Naive thymus-derived CD8-positive, alpha-beta T cell (primary cell): ENCODE measurements at places on chromosomes 1 and 21.

DNA sequence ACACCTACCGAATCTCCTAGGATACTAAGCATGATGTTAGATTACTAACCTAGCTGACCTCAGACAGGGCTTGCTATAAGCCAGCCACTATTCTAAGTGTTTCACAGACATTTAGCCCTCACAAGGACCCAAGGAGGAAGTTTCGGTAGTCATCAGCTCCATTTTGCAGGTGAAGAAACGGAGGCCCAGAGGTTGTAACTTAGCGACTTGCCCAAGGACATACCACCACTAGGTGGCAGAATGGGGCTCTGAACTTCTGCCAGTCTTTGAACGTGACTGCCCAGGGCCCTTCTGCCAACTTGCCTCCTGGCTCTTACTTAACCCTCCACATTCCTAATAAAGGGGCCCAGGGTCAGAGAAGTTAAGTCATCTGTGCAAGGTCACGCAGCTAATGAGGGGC is 283.5 kb downstream of the C1orf94 start:
- DNase-seq = peak; percentile 13

DNA sequence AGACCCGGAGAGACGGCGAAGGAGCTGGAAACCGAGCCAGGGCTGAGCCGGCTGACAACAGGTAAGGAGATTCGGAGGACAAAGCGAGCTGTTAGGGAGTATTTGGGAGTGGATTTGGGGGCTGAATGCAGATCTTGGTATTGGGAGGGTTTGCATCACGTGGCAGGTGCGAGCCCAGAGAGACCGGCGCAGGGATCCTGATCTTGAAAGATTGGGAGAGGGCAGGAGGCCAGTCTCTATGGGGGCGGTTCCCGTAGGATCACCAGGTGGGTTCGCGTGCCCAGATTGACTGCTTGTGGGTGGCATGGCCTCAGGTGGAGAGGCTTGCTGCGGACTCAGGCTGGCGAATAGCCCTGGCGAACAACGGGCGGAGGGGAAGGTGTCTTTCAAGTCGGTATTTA is 204 bp downstream of the CIART start:
- no peak for DNase-seq

DNA sequence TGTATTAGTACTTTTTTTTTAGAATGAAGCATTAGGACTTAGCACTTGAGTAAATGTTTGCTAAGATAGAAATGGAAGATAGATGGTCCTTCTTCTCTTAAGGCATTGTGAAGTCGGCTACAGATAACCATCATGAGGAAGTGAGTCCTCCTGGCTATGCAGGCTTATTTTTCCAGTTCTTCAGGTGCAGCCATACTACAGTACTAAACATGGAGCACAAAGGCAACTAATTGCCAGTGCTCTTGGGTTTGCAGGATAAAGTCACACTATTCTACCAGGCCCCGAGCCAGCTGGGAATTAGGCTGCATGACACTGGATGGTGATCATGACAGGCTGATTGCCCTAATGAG is 197.3 kb upstream of the SGIP1 start:
- no peak for DNase-seq

DNA sequence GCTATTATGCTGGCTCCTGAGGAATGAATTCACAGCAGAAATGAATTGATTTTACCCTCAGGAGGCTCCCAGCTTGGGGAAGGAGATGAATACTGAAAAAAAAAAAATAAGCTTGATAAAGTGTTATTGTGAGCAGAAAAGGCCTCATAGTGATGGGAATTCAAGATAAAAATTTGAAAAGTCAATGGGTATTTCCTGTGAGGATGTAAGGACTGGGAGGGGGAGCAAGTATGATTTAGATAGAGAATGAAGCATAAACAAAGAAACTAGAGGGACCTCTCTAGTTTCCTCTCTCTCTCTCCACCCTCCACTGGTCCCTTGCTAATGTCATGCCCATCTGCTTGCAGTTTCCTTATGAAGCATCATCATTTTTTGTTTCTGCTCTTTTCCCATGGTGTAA is 439.0 kb upstream of the PLXNA2 start:
- DNase-seq = no peak

DNA sequence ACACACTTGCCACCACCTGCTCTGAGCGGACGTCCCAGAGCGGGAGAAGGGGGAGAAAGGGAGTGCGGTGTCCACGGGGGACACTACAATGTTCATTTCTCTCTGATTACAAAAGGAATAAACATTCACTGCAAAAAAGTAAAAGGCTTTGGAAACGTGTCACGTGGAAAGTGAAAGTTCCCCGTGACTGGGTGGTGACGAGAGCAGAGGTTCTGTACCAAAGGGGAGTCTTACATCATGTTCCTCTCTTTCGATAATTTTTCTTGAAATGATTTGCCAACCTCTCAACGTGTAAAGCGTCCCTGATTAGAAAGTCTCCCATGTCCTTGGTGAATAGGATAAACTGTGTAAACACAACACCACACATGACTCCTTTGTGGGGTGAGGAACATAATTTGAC is 22.0 kb upstream of the PRDM15 start:
- no peak for DNase-seq

GRCh38 chr21:32765058-32765457 is 6.5 kb downstream of the PAXBP1 start:
- DNase-seq = no peak

DNA sequence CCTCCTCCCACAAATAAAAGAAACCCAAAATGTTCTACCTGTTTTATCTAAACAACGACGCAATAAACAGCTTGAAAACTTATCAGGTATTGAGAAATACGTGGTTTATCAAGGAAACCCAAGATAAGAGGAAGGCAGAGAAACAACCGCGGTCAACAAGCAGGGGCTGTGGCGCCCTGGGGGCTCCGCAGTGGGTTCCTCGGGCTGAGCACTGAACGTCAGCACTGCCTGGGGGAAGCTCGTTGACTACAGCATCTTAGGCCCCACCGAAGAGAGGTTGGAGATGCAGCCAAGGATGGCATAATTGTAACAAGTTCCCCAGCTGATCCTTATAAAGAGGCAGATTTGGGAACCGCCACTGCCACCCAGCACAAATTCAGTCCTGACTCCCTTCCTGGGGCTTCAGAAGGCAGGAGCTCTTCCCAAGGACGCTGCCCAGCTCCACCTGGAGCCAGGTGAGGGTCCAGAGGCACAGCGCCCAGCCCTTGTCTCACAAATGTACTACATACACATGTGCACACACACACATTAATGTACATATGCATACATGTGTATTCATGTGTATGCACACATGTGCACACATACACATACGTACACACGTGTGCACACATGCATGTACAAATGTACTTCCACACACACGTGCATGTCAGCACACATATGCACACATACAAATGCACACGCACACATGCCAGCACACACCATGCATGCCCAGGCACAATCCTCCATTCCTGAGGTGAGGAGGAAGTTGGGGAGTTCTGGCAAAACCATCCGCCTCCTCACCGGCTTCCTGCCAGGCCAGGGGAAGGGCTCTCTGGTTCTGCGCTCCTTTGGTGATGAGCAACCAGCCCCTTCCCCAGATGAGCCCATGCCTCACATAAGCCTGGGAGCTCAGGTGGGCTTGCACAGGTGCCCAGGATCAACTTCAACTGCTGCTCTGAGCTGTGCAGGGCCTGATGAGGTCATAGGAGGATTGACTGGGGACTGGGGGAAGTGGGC is 251.1 kb downstream of the NPHP4 start:
- no peak for DNase-seq

- DNase-seq = no peak
Observed at GRCh38 chr1:96538883-96539282, 182.7 kb upstream of the PTBP2 start.

DNA sequence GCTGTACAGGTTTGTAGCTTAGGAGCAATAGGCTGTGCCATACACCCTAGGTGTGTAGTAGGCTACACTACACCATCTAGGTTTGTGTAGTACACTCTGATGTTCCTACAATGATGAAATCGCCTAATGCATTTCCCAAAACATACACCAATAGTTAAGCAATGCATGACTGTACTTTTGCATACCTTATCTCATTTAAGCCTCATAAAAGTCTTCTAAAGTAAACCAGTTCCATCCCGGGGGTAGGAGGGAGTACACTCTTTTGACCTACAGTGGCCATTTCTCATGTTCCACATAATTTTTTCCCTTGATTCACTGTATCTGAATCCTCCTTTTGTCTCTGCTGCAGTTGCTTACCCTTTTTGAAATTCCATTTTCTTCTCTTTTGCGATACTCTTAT is 12.2 kb downstream of the TRMT13 start:
- no peak for DNase-seq

- no peak for DNase-seq
Observed at GRCh38 chr1:116692879-116693278, 25.3 kb upstream of the IGSF3 start.

DNA sequence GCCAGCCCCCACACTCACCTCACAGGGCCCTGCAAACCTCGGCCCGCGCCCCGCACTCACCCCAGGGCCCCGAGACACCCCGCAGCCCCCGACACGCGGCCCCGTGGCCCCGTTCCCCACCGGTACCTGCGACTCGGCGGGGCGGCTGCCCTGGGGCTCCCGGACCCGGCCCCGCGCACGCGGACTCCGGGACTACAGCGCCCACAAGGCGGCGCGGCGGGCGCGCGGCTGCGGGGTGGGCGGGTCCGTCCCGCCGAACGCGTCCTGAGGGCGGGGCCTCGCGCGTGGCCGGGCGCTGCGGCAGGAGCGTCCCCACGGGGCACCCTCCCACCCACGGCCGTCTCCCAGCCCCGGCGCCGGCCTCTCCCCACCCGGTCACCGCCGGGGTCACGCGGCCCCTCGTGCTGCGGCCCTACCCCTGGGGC is at the start of gene SLC19A1:
Gene SLC19A1, minus strand, starts transcription at position 199 of the 425 bp plus-strand sequence. CDS start 4,481 bp downstream, outside the sequence.
- DNase-seq = peak; percentile 80

DNA sequence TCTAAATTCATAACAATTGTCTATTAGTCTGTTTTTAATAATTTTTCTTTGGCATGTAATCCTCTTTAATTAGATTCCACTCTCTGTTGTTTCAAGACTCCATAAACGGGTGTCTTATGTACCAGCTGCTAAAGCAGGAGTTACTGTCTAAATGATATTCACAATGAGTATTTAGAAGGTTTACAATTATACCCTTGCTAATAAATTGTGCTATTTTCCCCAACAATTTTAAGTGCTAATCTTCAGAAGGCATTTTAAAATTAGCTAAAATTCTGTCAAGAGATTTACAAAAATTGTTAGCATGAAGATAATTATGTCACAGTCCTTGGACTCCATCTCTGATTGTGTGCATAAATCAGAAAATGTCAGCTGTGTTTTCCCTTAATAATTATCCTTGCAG is 83.7 kb downstream of the DPYD start:
- DNase-seq = no peak

DNA sequence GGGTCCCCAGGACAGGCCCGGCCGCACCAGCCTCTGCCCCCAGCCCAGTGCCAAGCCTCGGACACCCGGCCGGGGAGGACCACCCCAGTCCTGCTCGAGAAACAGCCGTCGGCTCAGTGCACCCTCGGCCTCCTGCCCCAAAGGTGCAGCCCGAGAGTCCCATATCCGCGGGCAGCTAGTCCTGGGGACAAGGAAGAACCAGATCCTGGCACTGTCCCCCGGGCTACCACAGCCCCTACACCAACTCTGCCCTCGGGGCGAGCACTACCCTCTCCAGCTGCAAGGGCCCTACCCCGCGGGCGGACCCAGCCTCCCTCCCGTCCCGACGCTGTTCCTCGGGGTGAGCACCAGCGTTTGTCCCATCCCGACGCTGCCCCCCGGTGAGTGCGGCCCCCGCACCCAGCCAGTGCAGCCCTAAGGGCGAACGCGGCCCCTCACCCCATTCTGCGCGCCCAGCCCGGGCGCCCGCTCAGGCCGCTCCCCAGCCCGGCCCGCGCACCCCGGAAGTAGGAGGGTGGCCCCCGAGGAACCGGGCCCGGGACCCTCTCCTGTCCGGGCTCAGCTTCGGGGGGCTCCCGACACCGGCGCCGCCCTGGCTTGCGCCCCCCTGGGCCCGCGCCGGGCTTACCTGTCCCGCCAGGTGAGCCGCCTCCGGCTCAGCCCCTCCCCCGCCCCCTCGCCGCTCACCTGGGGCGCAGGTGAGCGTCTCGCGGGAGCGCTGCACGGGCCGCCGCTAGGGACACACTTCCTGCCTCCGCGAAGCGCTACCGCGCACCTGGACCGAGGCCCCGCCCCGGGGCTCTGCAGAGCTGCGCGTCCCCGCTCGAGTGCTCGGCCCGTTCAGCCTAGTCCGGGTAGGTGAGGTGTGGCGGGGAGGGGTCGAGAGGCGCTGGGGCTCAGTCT is at the start of gene KDF1:
Gene KDF1, minus strand, starts transcription at position 747 of the 903 bp plus-strand sequence. CDS start 8,088 bp downstream, outside the sequence.
- peak; percentile 67 for DNase-seq

DNA sequence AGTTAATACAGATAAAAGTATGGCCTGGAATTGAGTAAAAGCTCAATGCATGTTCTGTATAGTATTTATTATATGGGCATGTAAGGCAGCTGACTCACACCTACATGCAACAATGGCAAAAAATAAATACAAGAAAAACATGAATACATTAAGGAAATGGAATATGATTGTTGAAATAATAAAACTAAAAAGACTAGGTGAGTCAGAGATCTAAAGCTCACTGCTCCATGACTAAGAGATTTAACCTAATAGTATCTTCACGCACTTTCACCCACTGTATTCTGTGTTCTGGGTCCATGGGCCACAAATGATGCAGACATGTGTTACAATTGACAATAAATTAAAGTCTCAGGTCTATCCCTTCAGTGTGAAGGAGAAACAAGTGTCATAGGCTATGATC is 607.0 kb downstream of the AGBL4 start:
- DNase-seq = no peak

DNA sequence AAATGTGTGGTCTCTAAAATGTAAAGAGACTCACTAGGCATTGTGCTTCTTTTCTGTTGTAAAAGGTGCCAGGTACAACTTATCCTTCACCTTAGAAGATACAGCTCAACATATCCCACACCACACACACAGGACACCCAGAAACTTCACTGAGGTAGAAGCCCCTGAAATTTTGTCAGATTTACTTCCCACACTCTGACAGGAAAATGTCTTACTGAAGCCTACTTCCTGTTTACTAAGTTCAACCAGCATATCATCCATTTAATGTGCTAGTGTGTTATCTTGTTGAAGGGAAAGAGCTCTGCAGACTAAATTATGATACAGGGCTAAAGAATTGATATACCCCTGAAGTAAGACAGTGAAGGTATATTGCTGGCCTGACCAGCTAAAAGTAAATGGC is 39.9 kb upstream of the INSL5 start:
- DNase-seq = no peak

DNA sequence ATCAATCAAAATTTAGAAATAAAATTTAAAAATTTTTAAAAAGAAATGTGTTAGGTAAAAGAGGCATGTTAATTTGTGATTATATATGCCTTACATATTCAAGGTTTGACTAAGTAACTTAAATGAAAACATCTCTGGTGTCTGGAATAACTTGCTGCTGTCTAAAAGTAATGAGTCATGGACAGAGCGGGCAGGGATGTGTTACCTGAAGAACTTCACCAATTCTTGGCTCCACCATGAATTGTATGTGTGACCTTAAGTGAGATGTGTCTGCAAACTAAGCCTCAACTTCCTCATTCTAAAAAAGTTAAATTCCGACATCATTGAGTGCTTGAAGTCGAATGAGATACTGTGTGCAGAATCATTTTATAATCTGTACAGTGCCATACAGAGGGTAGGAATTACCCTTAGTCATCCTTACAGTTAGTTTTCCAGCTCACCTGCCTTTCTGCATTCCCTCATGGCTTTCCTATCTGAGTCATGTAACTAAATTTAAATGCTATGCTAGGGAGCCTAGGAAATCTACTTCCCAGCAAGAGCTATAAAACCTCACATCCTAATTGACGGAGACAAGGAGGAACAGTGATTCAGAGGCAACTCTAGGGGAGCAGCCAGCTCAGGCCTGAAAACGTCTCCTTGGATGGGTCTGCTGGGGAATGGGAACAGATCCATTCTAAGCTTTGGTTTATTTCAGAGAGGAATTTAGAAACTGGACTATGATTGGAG is 100.7 kb upstream of the TSPAN2 start:
- no peak for DNase-seq

GRCh38 chr21:17343055-17343454 is 169.8 kb upstream of the CXADR start:
- DNase-seq = no peak
